ENCODE measurements at places on chromosomes 11 and 22.
A peak's percentile ranks its signal among the peaks of the same experiment; 100 is the strongest.

GRCh38 chr11:100830978-100831732, 144.1 kb downstream of the ARHGAP42 start:
- no peak for DNase-seq

DNA sequence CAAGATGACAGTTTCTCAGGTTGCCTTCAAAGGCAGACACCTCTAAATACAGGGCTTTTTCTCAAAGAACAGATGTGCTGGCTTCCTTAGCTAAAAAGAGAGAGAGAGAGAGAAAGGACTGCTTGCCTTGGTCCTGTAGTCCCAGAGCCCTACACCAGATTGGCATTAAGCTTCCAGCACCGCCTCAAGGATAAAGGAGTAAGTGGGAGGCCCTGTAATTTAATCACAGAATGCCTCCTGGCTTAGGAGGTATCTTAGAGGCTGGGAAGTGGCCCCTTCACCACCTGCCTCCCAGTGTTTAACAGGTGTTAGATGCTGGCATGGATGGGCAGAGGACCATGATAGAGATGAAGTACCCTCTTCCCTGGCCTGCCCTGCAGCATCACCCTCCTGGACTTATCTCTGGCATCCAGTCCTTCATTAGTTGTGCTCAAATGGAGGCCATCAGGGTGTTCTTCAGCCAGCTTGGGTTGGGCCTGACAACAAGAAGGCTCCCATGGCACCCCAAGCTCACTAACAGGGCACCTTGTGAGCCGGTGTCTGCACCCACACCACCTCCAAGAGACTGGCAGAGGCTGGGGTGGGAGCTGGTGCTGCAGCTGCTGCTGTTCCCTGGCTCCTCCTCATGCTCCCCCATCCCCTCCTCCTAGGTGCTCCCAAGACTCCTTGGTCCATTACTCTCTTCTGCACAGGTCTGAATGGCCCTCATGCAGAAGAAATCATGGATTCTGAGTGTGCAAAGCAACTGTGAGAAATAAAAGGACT, 32.5 kb downstream of the ABCC8 start:
- no peak for DNase-seq

DNA sequence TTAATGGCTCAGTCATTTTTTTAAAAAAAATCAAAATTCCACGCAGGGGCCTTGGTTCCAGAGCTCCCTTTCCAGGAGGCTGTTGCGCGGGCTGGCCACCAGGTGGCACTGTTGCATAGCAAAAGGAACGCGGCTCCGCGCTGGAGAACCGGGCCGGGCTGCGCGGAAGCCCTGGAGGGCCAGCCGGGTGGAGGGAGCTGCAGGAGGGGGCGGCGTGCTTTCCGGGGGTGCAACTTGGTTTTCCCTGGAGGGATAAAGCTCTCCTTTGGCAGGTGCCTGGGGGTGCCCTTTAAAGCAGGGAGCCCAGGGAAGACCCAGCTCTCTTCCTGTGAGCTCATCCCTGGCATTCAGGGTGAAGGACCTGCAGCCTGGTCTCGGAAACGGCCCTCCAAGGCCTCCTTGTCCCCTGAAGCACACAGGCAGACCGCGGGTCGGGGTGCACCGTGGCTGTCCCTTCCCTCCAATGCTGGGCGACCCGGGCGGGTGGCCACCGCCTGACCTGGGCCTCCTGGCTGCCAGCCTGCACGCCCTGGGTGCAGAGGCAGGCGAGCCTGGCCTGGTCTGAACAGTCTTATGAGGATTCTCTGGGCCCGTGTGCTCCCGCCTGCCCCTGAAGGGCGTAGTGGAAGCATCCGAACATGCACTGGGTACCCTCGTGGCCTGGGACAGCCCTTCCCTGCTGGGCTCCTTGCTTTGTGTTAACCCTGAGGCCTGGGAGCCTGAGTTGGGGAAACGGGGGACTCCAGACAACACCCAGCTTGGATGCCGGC, 23.4 kb downstream of the KRTAP5-5 start:
- peak; percentile 68 for DNase-seq

GRCh38 chr11:19597876-19598275, 114.8 kb upstream of the NAV2 start:
- DNase-seq: no peak

DNA sequence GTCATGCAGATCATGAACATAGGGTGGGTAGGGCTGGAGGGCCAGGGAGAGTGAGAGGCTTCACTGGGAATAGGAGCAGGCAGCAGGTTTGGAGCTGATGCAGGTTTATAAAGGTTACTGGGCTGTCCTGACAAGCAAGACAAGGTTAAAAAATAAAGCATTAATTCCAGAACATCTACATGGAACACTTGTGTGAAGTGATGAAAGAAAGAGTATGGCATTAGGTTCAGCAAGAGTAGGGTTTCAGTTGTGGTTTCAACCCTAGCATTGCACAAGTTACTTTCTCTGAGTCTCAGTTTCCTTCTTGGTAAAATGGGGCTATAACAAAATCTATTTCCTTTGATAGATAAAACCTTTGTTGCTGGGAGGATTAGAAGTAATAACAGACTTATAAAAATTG, 114.6 kb upstream of the SESN3 start:
- DNase-seq: no peak

GRCh38 chr11:91978747-91979146, 245.9 kb upstream of the FAT3 start:
- no peak for DNase-seq

DNA sequence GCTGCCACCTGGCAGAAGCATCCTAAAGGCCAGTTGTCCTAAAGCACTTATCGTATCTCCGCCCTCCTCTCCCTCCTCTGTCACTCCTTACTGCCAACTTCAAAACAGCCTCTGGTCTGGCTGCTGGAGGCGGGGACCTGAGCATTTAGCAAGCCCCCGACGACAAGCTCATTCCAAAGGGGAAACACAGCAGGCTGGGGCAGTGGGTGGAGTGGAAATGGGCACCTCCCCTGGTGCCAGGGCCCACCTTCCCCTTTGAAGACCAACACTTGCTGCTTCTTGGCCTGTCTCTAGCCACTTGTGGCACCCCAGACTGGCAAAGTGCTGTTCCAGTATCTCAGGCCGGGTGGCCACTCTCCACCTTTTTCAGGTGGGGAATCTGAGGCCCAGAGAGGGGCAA, 3.6 kb downstream of the MAP3K11 start:
- no peak for DNase-seq

- DNase-seq: no peak
Measured at GRCh38 chr11:111525456-111525855, 10.9 kb downstream of the HOATZ start.
